Activated CD8-positive, alpha-beta memory T cell treated with anti-CD3 and anti-CD28 coated beads, Interleukin-2, amount 10 ng/mL, durations not matched to agents 7 days and 5 days (primary cell): ENCODE measurements at places on chromosomes 5 and 9.

DNA sequence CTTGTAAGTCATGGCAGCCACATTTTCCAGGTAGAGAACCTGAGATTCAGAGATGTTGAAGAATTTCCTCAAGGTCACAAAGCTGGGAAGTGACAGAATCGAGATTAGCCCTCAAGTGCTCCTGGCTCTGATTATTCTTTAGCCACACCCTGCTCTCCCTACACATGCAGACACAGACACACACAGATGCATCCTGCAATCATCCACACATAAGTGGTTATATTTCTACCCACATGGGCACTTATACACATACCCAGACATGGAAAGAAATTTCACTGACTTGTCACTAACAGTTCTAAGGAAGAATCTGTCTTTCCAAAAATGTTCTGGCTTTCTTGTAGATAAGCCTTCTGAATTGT, 32.2 kb upstream of the GALNT10 start:
- DNase-seq, result no peak

GRCh38 chr5:69042500-69042899, 51.3 kb upstream of the SLC30A5 start:
- DNase-seq, result no peak

GRCh38 chr5:109324931-109325330, 84.8 kb downstream of the PJA2 start:
- DNase-seq, result no peak

DNA sequence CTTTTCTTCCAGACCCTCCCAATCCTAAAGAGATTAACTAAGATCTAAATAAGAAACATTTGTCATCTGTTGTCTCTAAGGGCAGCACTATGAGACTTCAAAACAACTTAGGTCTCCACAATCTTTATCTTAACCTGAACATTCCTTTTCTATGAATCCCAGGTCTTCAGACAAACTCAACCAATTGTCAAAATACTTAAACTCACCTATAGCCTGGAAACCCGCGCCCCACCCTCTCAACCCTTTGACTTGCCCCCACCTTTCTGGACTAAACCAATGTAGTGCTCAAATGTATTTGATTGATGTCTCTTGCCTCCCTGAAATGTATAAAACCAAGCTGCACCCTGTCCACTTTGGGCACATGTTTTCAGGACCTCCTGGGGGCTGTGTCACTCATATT, 76.5 kb upstream of the DMRT1 start:
- DNase-seq, result no peak

DNA sequence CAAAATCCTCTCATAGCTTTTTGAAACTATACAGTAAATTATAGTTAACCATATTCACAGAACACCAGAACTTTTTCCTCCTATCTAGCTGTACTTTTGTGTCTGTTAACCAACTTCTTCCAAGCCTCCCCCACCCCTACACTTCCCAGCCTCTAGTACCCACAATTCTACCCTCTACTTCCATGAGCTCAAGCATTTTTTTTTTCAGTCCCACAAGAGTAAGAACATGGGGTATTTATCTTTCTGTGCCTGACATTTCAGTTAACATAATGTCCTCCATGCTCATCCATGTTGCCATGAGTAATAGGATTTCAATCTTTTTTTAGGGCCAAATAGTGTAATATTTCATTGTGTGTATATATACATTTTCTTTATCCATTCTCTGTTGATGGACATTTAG, 128.3 kb upstream of the MAN2A1 start:
- DNase-seq, result no peak

GRCh38 chr9:95242613-95243012, 74.9 kb downstream of the FANCC start:
- no peak for DNase-seq

- no peak for DNase-seq
Measured at GRCh38 chr5:161051920-161052500, 200.0 kb upstream of the ATP10B start.

DNA sequence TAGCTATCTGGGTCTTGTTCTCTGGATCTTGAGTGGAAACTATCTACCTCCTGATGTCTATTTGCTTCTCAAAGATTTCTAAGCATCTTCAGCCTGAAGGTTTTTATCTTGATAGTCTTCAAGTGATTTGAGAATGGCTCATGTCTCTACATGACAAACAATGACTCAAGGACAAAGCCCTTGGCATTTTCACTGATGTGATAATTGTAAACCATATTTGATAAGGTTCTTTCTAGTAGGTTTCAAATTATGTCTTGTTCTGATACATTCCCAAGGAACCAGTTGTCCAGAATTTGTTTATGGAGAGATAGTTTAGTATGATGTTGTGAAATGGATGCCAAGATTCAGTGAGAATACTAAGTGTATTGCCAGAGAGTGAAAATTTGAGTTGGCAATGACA, 1079.3 kb upstream of the CDH9 start:
- DNase-seq, result no peak

GRCh38 chr5:111680737-111681413, 76.1 kb downstream of the NREP start:
- DNase-seq, result no peak

GRCh38 chr5:62717301-62717933, 138.8 kb downstream of the LRRC70 start:
- no peak for DNase-seq

- no peak for DNase-seq
Measured at GRCh38 chr9:83281306-83282255, 218.6 kb upstream of the RASEF start.

DNA sequence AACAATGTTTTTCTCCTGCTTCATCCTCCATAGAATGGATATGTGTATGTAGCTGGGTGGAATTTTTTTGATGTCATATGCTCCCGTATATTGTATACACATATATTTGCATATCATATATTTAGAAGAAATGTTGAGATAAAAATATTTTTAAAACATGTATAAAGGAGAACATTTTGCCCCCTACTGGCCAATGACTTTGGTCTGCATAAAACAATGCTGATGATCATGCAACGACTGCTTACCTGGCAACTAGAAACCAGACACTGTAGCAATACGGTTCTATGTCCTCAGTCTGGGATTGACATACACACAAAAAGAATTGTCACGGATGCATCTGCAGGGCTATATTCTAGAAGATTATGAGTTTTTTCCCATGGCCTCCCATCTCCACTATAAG, 503.6 kb downstream of the ELAVL2 start:
- no peak for DNase-seq

- DNase-seq, result no peak
Measured at GRCh38 chr5:93330506-93330905, 250.5 kb downstream of the NR2F1-AS1 start.

- no peak for DNase-seq
Measured at GRCh38 chr9:117218951-117219350, 195.9 kb downstream of the ASTN2 start.

DNA sequence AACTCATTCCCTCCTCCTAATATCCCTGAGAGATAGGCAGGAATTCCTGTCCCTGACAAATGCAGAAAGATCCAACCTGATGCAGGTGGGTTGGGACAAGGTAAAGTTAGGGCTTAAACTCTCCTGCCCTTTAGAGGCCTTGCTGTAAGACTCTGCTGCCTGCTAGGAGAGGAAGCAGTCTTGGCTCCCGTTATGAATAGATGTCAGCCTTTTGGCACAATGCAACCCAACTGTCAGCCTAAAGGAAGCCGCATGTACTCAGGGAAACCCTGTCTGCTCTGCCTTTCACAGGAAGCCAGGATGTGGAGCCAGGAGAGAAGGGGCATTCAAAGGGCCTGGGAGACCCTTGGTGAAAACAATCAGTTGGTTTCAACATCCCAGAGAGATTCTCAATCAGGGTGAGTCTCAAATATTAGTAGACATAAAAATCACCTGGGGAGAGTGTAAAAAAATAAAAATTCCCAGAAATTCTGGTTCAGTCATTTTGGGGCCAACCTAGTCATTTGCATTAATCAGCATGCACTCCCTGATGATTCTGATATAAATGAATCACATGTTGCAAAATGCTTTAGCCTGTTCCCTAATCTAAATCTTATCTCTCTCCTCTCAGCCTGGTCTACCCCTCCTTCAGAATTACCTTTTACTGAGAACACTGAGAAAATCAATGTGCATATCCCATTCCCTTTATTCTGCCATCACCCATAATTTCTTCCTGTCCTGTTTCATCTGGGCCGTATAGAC, 136.2 kb upstream of the TRIM32 start:
- DNase-seq, result no peak

- DNase-seq, result peak; percentile 36
Measured at GRCh38 chr5:172509405-172509781, 55.1 kb upstream of the SH3PXD2B start.

DNA sequence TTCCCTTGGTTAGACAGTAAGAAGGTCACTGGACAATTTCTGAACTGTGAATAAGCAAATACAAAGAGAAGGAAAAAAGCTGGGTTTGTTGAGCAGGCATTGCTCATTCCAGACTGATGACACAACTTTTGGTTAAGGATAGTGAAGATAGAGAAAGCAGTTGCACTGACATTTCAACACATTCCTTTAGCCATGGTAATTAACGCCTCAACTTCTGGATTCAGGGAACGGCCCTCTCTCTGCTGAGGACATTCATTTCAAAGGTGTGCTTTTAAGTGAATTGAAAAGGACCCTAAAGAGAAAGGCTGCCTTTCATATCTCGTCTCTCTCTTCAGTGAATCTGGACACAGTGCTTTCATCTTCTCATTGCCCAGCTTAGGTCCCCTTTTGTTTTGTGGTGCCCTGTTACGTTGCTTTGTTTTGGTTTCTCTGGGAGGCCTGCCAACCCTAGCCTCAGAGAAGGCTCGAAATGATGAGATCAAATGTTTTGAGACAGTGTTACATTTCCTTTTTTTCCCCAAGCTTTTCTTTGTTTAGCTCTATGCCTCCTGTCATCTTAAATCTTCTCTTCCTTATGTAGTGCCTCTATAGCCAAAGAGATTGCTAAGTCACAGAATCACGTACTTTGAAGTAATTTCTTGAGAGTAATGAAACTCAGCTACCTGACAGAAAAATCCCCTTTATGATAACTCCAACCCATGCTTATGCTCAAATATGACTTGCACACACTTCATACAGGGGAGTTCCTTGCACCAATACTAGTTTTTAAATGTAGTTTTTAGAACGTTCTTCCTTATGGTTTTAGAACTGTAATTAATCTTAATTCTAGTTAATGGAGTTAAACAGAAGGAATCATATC, 94.4 kb upstream of the IFNE start:
- DNase-seq, result no peak

DNA sequence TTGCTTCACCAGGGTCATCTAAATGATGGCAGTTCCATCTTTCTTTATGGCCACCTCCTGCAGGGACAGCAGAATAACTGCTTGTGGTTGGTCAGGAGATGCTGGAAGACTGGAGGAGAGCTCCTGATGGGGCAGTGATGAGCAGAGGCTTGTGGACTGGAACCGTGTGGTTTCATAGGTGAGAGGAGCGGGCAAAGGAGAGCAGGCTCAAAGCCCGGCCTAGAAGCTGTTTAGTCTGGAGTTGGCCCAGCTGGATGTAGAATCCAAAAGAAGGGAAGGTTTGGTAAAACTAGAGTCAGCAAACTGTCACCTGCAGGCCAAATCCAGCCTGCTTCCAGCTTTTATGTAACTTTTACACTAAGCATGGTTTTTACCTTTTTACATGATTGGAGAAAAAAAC, 32.9 kb upstream of the TLE1 start:
- no peak for DNase-seq

GRCh38 chr5:125505115-125505514, 758.7 kb upstream of the ZNF608 start:
- no peak for DNase-seq

- DNase-seq, result no peak
Measured at GRCh38 chr9:123246534-123246933, 21.9 kb downstream of the STRBP start.

DNA sequence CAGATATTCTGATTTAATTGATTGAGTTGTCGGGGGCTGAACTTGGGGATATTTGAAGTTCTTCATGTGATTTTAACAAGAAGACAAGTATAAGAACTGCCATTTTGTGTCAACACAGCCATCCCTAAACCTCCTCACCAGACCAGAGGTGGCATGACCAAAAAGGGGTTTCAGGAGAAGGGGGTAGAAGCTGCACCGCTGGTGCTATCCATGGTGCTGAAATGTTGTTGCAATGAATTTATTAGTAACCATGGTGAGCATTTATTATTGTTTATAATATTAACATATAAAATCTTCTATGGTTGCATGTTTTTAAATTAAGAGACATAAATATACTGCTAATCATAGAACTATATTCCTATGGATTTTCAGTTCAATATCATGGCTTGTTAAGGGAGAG, 72.3 kb downstream of the GNA14 start:
- DNase-seq, result no peak

DNA sequence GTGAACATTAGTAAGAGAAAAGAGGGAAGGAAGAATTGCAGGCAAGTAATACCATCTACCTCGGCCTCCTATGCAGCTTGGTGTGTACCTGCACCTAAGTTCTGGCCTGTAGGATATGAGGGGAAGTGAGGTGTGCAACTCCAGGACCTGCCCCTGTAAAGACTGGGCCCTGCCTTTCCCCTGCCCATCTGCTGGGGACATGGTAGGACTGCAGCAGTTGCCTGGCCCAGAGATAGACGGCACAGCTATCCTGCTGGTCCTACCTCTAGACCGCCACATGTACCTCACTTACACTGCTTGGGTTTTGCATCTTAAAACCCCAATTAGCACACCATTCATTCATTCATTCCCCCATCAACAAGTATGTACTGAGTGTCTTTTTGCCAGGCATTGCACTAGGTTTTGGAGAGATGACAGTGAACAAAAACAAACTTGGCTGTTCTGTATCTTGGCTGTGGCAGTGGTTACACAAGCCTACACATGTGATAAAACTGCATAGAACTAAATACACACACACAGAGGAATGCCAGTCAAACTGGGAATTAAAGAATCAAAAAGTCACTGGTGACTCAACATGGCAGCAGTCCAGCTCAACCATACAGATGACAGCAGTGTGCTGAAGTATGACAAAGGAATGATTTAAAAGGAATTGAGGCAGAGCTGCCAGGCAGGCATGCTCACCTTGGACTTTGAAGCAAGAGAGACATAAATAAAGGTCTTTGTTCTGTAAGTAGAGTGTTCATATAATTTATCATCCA, 23.3 kb upstream of the MGAT1 start:
- no peak for DNase-seq

DNA sequence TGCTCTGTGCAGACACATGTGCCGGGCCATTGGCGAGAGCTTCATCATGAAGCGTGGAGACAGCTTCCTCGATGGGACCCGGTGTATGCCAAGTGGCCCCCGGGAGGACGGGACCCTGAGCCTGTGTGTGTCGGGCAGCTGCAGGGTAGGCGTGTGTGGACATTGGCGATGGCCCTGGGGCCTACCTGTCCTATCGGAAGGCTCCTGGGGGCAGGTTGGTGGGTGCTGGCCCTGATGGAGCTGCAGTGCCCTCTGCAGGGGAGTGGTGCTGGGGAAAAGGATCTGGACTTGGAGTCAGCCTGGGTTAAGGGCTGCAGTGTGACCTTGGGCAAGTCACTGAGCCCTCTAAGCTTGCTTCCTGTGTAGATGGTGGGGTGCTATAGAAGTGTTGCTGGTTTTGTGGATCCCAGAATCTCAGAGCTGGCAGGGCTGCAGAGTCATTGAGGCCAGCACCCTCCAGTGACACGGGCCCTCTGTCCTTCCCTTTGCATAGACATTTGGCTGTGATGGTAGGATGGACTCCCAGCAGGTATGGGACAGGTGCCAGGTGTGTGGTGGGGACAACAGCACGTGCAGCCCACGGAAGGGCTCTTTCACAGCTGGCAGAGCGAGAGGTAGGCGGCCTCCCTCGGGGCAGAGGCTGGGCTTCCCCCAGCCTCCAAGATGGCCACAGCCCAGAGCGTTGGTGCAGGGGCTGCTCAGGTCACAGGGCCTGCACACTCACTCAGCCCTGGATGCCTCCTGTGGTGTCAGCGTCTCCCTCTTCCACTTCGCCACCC, 15.8 kb downstream of the ADAMTS13 start:
- no peak for DNase-seq

- DNase-seq, result no peak
Measured at GRCh38 chr9:22102146-22103053, 93.3 kb upstream of the CDKN2B start.

GRCh38 chr5:150044712-150045111, 41.6 kb downstream of the CSF1R start:
- no peak for DNase-seq
